NCI-H1417 (cell line): ENCODE measurements at places on chromosomes 12 and 14.

- DNase-seq, result no peak
Observed at GRCh38 chr14:90567991-90568390, 171.2 kb downstream of the CALM1 start.

DNA sequence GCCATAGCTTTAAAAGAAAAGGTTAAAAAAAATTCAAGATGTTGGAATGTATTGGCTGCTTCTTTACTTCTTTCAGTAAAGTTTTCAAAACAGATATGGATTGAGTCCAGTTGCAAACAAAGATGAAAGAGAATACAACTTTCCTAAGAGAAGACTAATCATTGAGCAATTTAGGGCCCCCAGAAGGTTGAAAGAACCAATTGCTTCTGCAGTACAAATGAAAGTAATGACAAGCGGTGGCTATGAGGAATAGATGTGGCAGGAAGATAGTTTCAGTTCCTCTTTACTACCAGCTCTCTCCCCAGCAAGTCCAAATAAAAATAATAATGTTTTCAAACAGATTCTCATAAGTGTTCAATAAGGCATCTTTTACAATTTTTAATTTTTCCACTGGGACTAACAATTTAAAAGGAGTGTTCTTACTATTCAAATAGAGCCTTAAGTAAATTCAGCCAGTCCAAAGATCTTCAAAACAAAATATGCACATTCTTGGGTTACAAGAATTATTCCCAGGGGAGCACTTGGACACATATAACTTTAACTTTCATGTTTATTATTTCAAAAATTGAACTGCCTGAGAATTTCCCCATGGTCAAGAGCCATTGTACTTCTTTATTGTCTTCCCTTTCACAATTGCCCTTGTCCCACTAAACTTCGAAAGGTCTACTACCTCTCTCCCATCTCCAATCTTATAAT lies 62.3 kb upstream of the PPP1R12A start:
- no peak for DNase-seq

GRCh38 chr14:63877550-63877939 lies 24.7 kb downstream of the SYNE2 start:
- DNase-seq, result no peak

- DNase-seq, result no peak
Observed at GRCh38 chr12:94640134-94640928, 10.0 kb downstream of the TMCC3 start.

GRCh38 chr14:46571970-46572369 lies 79.6 kb downstream of the RPL10L start:
- no peak for DNase-seq

- DNase-seq, result no peak
Observed at GRCh38 chr12:79299447-79300198, 391.1 kb downstream of the PAWR start.

DNA sequence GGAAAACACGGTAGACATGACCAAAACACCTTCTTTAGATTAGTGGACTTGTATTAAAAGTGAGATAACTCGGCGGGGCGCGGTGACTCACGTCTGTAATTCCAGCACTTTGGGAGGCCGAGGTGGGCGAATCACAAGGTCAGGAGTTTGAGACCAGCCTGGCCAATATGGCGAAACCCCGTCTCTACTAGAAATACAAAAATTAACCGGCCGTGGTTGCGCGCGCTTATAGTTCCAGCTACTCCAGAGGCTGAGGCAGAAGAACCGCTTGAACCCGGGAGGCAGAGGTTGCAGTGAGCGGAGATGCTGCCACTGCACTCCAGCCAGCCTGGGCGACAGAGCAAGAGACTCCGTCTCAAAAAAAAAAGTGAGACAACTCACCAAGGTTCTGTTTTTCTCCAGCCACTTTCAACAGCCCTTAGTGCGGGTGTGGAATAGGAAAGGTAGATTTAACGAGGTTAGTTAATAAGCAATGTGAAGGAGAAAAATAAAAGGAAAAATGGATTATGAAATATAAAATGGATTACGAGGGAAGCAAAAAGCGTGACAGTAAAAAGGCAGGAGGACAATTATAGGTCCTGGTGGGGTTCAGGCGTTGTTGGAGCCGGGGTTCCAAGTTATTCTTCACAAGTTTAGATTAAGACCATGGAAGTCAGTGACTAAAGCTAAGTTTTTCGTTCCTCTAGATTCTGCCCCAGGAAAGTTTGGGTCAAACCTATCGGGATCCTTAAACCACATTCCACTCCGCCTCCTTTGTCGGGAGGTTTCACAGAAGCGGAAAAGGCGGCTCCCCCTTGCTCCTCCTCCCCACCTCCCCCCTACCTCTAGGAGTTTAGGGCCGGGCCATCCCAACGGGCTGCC lies 534 bp downstream of the PPP2R3C start:
- DNase-seq, result peak; percentile 47

- peak; percentile 62 for DNase-seq
Observed at GRCh38 chr12:53709671-53710070, 17.6 kb downstream of the CALCOCO1 start.

DNA sequence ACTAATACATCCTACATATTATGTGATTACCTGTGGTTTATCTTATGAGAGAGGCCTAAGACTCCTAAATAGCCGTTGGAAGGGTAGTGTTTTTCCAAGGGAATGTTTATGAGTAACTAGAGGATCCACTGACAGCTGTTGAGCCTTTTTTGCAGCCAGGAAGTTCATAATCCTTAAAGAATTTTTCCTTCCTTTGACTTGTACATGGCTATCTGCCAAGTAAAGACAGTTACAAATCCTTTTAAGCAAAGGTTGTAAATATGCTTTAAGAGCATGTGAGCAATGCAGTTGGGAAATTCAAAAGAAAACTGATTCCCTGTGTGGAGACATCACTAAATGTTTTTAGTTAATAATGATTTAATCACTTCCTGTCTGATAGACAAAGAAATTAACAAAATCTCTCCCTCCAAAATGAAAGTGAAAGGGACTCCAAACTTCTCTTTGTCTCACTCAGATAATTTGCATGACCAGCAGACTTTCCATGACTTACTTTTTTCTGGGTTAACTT lies 333.8 kb downstream of the PDZRN4 start:
- peak; percentile 31 for DNase-seq

GRCh38 chr14:54652605-54653052 lies 85.7 kb downstream of the SAMD4A start:
- DNase-seq, result no peak

DNA sequence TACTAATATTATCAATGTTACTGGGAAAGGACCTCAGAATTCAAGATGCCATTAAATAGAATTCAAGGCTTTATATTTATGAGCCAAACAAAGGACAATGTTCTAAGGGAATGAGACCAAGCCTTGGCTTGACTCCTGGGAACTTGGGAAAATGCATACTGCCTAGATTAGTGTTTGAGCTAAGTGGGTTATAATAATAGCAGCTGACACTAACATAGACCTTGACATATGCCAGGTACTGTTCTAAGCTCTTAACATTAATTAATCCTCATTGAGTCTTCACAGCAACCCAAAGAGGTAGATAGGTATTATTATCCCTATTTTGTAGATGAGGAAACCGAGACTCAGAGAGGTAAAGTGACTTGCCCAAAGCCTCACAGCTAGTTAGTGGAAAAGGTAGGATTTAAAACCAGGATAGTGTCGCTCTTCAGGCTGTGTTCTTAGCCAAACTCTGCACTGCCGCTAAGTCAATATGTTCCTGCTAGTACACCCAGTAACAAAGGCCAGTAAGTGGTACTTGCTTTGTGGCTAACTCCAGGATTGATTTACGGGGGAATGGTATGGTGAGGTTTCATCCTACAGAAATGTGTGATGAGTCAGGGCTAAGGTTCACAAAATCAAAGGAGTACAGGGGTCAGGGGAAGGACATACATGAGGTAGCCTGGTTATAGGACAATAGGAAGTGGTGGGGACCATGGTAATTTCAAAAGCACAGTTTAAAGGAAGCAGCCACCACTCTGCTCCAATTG lies 35.8 kb upstream of the PRKAB1 start:
- no peak for DNase-seq

DNA sequence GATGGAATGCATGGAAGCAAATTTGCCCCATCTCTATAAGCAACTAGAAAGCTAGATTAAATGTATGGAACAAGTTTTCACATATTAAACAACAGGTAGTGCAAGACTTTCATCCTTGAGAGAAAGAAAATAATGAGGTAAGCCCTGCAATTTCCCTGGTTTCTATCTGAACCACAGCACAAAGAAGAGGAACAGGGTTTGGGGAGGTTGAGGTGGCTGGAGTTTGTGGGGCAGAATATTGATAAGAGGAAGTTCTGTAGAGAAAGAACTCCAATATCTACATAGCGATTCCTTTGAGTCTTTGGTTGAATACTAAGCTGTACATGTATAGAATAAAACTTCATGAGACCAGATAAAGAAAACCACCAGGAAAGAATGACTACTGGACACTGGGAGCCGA lies 96.3 kb upstream of the CCND2 start:
- no peak for DNase-seq

GRCh38 chr12:50579757-50580267 lies 75.0 kb downstream of the DIP2B start:
- DNase-seq, result no peak

- no peak for DNase-seq
Observed at GRCh38 chr14:26261368-26262122, 336.3 kb downstream of the NOVA1 start.

DNA sequence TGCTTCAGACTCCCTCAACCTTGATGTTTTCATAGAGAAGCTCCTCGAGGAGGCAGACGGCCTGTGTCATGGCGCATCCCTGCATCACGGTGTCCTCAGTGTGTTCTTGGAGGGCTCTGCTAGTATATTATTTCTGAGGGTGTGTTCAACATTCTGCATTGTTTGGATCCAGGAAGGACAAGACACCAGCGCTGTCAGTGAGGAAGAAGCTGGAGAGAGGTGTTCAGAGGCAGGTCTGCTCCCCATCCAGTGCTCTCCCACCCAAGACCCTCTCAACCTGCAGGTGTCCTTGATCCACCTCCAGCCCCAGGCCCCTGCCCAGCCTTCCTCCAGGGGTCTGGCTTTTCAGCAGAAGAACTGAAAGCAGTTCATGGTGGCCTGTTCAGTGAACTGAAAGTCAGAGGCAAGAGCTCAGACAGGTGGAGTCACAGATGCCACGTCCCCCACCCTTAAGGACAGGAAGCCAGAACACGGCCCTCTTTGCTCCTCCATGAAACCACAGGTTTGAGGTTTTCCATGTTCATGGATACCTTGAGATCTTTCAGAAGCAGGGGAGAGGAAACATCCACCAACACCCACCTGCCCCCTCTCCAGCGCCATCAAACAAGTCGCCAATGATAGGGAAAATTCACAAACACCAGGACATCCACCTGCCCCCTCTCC lies 37.4 kb downstream of the DIO3 start:
- DNase-seq, result no peak
